CMK (cell line): ENCODE measurements at places on chromosomes 4 and X.

DNA sequence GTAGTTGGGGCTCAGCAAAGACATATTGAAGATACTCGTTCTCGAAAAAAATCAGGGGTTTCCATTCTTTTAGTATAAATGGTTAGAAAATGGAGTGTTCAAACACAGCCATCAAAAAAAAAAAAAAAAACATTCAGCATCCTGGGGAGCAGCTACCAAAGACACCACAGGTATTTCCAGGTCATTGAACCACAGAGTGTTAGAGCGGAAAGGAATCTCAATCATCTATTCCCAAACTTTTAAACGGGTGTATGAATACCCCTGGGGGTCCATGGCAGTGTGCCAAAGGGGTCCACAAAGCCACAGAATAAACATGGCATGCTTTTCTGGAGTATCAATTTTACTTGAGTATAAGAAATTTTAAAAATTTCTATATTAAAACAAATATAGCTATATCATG, 6.9 kb upstream of the FGF16 start:
- DNase-seq = no peak

DNA sequence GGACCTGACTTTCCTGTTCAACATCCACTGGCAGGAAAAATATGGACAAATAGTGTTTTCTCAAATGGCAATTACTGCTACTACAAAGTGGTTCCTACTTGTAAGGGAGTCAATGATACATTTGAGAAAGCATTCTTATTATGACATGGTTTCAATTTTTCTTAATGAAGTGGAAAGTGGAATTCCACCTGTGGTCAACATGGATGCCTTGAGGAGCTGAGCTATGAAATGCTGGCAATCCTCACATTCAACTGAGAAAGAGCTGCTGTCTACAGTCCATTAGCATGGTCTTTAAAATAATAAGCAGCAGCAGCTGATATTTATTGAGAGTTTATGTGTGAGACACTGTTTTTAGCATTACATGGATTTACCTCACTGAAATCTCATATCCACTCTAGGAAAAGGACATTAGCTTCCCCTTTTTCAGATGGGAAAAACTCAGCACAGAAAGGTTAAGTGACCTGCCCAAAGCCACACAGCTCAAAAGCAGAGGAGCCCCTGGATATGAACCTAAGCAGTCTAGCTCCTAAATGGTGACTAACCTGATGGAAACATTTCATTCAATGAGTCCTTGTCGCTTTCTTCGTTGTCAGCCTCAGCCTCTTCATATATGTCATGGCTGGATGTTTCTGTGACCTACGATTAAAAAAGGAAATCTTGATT, 29.2 kb downstream of the MAP7D3 start:
- DNase-seq = no peak

GRCh38 chr4:128521648-128522111, 234.1 kb upstream of the PGRMC2 start:
- no peak for DNase-seq

DNA sequence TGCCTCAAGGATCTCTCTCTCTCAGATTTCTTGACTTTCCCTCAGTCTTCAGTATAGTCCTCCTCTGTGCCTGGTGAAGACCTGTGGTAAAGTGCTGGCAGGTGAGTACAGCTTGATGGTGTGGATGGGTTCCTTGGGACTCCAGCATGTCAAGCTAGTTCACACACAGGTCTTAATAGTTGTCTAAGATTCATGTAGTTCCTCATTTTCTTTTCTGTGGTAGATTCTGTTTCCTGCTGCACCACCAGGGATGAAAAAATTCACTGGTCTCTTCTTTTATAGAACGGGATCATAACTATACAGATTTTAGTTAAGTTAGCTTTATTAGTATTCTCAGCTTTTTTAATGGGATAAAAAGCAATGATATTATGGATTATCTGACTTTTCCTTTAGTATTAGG, 32.5 kb upstream of the PAQR3 start:
- no peak for DNase-seq

GRCh38 chr4:41644288-41644914, 104.1 kb downstream of the PHOX2B start:
- DNase-seq = no peak

DNA sequence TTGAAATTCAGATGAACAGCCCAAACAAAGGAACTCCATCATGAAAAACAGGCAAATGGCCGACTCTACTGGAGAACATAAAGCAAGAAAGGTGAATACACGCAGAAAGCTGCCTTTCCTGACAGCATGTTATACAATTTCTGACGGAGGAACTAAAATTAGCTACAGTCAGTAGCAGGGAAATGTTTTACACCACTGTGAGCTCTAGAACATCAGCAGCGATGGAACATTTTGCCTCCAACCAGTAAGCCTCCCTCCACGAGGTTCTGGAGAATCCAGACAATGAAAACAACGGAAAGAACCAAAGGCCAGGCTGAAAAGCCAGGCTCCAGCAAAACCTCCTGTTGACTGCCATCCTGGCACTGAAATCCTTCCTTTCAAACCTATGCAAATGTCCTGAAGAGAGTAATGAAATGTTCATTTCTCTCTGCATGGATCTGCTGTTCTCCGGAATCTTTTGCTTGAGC, 78.9 kb downstream of the IRF2 start:
- DNase-seq = no peak
